ENCODE measurements at places on chromosomes 7 and 10.

GRCh38 chr7:16838386-16838785 is 33.6 kb upstream of the AGR2 start:
- DNase-seq: no peak

- DNase-seq: no peak
Measured at GRCh38 chr10:62336404-62336803, 37.8 kb upstream of the ZNF365 start.

DNA sequence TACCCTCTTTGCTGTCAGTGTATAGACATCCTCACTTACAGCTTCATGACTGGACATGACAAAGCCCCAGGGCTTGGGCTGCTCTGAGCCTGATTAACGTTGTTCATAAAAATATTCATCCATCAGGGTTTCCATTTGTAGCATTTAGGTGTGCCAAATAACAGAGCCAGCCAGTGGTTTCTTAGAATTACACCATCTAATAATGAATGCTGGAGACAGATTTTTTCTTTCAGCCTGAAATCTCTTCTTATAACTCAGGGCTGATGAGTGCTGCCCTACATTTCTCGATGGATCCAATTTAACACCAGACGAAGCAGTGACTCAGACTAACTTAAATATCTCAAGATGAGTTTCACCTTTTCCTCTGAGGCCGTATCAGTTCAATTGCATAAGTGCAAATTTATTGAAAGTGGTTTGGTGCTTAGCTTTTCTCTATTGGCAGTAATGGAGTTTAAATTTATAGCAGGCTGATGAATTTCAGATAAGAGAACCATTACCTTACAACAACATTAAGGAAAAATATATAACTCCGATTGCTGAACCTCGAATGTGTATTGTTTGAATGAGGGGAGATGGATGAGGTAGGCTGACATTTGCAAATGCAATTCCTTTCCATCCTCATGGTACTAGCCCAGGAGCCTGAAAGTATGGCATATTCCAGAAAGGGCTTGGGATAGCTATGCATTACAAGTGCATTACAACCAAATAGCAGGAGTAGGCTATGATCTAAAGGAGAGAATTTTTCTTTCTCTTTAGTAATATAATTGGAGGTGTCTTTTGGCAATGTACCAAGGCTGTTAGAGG is 900.6 kb downstream of the KCNMA1 start:
- DNase-seq: no peak

DNA sequence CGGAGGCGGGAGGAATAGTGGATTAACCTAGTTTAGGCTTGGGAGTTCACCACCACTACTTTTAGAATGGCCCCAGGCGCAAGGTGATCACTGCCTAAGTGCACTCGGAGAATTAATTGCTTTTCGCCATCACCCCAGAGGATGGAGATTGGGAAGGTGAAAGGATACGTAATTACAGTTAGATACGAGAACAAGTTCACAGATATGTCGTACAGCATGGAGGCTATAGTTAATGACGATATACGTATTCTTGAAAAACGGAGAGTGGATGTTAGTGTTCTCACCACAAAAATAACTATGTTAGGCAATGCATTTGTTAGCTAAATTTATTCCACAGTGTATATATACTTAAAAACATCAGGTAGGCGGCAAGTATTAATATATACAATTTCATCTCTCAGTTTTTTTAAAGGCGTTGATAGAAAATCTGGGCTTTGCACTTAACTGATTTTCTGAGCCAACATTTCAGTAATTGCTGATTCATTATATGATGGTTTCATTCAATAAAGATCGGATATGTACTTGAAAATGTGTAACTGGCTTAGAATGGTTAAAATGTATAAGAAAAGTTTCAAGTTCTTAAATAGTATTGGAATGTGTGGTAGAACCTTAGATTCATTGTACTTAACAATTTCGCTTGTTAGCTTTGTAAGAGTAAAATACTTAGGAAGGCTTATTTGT is 683 bp downstream of the CDC123 start:
- no peak for DNase-seq

DNA sequence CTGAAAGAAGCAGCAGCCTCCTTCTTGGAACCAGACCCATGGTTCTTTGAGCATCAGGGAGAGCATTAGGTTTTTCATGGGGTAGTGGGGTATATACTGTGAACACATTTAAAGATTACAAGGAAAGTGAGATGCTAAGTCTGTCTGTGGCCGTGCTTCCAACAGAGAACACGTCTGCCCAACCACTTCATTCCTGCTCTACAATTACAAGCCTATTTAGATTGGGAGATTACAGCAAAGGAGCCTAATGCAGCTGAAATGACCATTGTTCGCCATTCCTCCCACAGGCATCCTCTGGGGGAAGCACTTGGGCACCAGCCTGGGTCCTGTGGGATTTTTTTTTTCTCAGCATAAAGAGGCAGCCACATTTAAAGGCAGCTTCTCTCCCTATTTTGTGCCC is 536.4 kb downstream of the XPNPEP1 start:
- no peak for DNase-seq

DNA sequence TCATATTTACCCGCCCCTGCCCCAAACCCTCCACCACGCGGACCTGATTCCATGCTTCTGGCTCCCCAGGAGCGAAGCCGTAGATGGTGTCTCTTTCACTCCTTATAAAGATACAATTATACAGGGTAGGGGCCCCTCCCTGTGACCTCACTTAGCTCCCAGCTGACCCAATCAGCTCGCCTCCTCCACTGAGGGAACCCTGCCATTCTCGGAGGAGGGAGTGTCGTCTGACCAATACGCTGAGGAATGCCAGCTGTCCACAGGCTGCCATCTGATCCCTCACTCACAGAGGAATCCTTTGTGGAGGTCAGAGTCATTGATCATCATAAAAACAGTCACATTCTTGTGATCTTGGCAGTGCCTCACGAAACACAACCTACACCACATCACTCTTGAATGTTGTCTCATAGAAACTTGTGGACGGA is 67.5 kb upstream of the INSIG1 start:
- DNase-seq: no peak

- no peak for DNase-seq
Measured at GRCh38 chr7:43485580-43485979, 97.3 kb upstream of the STK17A start.

DNA sequence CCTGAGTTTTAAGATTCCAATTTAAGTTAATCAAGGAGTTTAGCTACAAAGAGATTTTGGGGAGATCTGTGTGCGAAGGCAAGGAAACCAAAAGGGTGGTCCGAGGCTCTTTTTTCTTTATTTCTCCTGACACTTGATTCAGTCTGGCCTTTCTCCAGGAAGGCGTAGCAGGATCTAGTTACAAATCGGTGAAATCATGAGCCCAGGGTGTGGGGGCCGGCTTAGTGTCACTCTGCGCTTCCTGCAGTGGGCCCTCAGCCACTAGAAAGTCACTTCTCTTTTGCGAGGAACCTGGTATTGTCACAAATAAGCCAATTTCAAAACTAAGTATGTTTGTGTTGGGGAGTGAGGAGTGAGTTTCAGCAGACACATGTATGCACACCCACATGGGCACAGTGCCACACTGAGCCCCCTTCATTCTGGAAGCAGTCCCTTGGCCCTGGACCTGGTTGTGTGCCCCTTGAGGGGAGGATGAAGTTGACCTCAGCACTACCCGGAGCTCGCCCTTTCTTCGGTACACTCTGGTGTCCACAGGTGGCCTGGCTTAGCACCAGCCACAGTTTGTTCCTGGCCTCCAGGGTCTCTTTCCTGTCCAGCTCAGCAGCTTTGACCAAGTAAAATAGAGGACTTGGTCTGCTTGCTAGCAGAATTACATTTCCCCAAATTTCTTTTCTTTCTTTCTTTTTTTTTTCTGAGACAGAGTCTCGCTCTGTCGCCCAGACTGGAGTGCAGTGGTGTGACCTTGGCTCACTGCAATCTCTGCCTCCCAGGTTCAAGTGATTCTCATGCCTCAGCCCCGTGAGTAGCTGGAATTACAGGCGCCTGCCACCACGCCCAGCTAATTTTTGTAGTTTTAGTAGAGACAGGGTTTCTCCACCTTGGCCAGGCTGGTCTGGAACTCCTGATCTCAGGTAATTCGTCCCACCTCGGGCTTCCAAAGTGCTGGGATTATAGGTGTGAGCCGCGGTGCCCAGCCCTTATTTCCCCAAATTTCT is 84.0 kb upstream of the BTBD16 start:
- no peak for DNase-seq
